ENCODE measurements at places on chromosomes 1 and 21. TPM values are rescaled to one million over a fixed set of nuclear protein-coding genes. Genes with fewer than 3 reads are reported as not detected.

GRCh38 chr21:35482933-35483662, 434.0 kb upstream of the RUNX1 start:
- DNase-seq = no peak

- DNase-seq = no peak
Observed at GRCh38 chr1:116791727-116792126, 37.5 kb downstream of the CD2 start.

- DNase-seq = no peak
Observed at GRCh38 chr1:150271291-150271959, 1.2 kb upstream of the C1orf54 start.

DNA sequence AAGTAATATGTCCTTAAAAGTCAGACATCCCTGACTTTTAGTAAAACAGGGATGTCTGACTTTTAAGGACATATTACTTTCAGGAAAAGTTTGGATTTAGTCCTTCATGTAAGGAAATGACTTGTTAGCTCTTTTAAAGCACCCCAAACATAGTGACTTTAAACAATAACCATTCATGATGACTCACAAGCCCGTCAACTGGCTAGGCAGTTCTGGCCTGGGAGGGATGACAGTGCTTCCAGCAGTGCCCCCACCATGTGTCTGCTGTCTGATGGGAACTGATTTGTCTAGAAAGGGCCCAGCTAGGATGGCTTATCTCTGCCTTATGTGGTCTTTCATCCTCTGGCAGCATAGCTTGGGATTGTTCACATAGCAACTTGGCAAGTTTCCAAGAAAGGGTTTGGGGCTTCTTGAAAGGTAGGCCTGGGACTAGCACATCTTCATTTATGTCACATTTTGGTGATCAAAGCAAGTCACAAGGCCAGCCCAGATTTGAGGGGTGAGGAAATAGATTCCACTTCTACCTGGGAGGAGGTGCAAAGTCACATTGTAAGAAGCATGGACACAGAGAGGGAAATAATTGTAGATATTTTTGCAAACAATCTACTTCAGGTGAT, 143.5 kb downstream of the C1orf94 start:
- no peak for DNase-seq

- DNase-seq = no peak
Observed at GRCh38 chr1:93670141-93670540, 11.5 kb downstream of the BCAR3 start.

DNA sequence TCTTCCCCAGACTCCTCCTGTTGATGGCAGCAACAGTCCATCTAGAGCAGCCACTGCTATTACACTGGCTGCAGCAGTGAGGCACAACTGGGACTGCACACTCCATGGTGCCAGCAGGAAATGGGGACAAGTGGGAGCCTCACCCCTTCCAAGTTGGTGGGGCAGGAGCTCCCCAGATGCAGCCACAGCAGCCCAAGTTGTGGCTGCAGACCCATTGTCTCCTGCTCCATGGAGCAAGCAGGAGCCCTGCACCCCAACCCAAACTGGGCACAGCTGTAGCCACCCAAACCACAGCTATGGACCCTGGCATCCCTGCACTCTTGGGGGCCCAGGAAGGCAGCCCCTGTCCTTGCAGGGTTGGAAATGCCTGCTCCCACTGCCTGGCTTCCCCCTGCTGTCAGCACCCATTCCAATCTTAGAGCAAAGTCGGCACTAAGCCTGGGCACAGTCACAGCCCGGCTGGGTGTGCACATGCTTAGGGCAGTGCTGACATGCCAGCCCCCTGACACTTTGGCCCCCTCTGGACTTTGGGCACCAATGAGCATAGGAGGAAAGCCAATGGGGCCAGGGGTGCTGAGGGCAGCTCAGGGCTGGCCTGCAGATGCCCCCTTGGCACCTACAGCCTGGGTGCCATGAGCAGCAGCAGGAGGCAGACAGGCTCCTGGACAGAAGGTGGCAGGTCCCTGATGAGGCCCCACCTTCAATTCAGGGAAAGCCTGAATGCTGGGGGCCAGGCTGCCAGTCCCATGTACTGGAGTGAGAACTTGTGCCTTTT, 44.0 kb downstream of the MATN1 start:
- no peak for DNase-seq

DNA sequence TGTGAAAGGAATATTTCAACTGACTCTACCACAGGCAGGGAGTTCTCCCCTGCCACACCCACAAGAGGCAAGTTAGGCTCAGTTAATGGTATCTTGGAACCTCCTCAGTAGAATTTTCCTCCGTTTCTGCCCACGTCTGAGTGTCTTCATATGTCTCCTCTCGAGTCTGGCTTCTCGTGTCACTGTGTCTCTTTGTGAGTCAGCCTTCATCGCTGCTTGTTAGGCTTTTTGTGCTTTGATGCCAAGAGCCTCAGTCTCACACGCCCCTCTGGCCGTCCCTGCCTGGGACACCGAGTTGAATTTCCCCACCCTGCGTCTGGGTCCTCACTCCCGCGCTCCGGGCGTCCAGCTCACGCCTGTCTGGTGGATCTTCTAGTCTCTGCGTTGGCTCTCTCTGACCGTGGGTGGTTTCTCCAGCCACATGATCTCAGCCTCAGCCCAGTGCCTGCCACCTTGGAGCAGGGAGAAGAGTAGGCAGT, 125.7 kb upstream of the GADD45A start:
- DNase-seq = peak; percentile 79

- no peak for DNase-seq
Observed at GRCh38 chr21:37253991-37254390, 13.1 kb downstream of the VPS26C start.

The DNALI1 gene
- 34.8 TPM for total RNA-seq

- DNase-seq = no peak
Observed at GRCh38 chr1:97364086-97364485, 556.7 kb downstream of the DPYD start.

DNA sequence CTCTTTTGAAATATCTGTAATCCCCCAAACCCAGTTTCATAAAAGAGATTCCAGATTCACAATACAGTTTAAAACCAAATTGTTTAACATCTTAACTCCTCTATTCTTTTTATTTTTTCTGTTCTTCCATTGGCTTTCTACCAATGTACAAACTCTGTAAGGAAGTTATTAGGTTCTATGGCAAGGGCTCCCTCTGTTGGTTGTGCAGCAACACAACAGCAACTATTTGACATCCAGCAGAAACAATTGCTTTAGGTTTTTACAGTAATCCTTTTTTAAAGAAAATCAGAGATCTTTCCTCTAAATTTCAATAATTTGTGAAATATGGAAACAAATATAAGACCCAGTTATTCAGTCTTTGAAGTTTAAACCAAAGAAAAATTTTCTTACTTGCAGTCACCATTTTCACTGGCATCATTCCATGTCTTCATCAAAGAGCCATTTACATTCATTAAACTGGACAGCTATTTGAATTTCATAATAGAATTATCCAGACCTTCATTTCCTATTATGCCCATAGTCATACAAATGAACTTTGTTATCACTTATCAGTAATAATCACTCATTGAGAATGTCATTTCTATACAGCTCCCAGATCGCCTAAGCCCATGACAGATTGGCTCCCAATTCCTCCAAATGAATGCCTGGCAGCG, 46.5 kb upstream of the RNF11 start:
- DNase-seq = peak; percentile 83

The TMEM51 gene
- total RNA-seq = 48.4 TPM

GRCh38 chr21:14547834-14548513, 1.9 kb upstream of the SAMSN1 start:
- DNase-seq = no peak

The ZMYND12 gene
- total RNA-seq = 1.9 TPM

GRCh38 chr1:48027533-48027835, 30.3 kb upstream of the TRABD2B start:
- DNase-seq = no peak

GRCh38 chr1:21585037-21585436, 75.8 kb downstream of the ALPL start:
- no peak for DNase-seq

DNA sequence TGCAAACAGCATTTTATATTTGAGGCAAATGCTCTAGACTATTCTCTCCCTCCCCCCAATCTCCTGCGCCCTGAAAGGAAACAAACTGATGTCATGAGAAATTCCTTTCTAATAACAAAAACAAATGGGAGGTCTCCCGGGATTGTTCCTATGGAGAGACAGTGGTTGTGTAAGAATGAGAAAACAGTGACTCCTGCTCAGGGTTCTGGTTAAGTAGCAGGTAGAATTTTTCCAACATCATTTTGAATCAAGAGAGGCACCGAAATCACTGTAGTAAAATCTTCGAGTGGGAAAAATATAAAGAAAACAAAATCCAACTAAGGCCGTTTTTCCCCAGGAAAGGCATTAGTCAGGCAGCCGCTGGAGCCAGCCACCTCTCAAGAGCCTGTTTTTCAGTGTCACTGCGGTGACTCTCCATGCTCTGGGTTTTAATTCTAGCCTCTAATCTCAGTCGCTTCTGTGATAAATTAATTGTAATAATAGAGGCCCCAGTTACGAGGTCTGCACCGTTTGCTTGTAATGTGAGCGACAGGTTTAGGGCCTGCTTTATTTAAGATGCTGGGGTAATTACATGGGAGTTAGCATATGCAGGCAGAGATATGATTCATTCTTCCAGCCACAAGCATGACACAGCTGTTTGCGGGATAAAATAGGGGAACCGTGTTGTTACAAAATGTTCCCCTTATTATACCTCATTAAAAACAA, 80.3 kb downstream of the RNF220 start:
- DNase-seq = peak; percentile 82

DNA sequence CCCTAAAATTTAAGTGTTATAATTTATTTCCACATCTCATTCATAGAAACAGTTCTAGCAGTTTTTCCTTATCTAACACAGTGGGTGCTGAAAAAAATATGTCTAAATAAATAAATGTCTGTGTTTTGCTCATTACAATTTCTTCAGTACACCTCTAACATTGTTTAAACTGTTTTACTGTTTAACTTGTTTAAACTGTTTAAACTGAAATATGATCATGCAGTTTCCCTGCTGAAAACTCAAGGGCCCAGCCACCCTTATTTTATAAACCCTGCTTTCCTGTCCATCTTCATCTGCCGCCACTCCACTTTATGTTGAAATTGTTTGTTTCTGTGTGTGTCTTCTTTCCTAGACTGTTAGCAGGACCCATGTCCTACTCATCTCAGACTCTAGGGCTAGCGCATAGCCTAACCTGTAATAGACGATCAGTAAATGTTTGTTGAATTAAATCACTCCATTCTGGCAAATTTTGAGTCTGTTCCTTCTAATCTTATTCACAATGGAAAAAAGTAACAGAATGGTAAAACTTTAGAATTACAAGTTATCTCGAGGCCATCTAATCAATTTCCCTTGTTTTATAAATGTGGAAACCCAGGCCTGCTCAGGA, 9.4 kb upstream of the PIK3C2B start:
- DNase-seq = no peak

The AMY2A gene
- total RNA-seq = not detected

The NBPF10 gene
- total RNA-seq = 3.8 TPM

- no peak for DNase-seq
Observed at GRCh38 chr1:25040122-25040685, 110.1 kb upstream of the RUNX3 start.

The KLHDC7A gene
- total RNA-seq = 25.8 TPM

The AGRN gene
- 261 TPM for total RNA-seq

The PCNX2 gene
- 29.2 TPM for total RNA-seq

DNA sequence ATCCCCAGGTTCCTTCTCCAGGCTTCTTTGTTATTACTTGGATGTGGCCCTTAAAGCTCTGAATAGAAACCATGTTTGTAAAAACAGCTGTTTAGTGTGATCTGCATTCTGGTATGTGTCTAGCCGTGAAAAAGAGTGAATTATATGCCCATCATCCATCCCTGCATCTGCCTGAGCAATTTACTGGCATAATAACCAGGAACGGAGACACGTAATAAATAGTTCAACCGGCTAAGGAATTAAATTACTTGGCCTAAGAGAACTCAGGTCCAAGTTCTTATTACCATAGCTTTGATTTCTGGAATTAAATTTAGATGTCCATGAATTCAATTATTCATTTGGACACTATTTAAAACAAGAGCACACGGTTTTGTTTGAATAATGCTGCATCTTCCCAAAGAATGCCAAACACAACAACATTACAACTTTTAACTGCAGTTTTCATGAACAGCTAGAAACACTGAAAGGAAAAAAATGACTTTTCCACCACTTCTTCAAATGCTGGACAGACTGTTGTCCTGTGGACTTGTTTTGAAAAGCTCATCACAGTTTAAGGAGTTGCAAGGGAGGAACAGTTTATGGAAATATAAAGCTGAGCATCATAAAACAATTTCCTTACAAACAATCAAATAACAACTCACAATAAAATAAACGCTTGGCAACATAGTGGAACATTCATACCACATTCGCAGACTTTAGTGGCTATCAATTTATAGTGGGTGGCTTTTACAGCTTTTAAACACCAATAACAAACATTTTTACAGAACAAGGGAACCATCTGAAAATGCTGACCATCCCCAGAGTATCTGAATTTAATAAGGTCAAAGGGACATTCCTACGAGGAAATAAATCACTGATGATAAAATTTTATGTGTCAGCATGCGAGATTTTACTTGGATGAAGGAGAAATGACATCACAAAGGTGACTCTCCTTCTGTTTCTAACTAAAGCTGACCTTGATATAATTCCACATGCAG, 144.7 kb downstream of the APP start:
- no peak for DNase-seq

DNA sequence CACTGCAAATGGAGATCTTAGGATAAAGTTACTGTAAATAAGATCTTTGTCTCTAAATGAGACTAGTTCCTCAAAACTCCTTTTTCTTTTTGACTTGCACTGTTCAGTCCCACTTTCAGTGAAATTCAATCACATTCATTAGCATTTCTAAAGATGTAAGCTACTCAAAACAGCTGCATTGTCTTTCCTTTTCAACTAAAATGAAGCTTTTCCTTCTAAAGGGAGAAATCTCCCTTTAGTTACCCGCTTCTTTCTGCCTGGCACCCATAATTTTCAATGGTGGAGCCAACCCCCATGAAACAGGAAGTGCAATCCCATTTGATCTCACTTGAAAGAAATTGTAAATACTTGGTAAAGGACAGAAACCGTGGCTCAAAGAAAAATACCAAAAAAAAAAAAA, 387.4 kb upstream of the PKN2 start:
- DNase-seq = no peak

DNA sequence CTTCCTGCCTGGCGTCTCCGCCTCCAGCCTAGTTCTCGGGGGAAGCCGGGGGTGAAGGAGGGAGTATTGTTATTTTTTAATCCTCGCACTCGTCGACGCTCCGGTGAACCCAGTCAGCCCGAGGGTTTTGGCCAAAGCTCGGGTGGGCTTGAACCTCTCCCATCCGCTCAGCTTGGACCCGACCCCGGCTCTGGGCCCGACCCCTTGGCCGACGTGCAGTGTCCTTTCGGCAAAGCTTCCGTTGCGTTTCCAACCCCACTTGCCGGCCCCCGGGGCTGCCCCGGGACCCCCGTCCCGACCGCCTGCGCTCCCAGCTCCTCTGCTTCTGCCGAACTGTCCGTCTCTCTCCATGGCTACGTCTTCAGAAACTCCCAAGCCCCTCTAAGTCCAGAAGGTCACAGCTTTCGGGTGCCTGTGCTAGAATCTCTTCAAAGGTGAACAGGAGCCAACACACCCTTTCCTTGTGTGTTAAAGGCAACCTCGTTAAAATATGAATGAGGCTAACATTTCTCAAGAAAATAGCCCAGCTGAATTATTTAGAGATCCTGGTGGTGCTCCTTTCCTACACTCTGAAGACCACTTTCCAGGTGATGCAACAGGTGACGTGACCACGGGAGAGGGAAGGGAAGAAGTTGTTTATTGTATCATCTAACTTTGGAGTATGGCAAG, 647 bp downstream of the DESI2 start:
- DNase-seq = no peak

The SHISAL2A gene
- total RNA-seq = 2.5 TPM
